Right hindlimb (tissue), 1 donor: ENCODE measurements at places on chromosomes 2 and 18.

DNA sequence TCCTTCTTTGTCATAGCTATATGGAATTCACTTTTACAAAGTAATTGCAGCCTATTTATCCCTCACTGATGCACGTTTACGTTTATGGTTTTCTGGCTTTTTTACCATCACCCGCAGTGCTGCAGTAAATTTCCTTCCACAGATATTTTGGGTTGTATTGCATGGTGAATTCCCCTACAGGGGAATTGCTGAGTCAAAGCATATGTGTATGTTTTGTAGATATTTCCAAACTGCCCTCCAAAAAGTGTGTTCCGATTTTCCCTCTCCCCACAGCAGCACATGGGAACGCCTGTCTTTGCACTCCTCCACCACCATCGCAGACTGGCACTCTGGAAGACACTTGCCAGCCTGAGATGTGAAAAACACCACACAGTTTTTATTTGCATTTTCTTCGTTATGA lies 80.6 kb upstream of the UXS1 start:
- DNase-seq: no peak

DNA sequence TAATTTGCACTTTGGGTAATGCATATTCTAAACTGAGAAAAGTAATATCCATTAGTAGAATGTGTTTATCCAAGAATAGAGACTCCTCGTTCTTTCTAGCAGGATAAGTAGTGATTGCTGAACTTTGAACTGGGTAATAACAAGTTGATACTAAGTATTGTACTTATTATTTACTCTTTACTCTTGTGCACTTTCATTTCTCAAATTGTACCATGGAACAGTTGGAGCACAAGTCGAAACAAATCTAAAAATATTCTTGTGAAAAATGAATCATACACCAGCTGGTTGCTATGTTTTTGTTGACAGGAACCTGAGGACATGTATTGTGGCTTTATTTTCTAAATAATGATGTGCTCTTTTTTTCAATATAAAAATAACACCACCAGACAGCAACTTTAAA lies 111.9 kb downstream of the RGPD3 start:
- DNase-seq: no peak

DNA sequence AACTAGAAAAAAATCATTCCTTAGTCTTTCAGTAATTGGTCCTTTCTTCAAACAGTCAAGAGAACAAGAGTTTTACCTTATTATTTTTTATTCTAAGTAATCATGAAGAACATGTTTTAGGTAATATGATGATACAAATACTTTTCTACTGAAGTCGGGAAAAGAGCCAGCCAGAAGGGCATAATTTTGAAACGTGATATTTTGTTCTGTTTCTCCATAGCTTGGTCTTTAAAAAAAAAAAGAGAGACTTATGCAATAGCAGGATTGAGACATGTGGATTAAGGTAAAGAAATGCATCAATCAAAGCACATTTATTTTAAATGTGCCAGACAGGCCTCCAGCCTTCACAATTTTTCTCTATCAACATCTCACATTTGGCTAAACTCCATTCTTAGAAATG lies 1016.8 kb downstream of the CNTNAP5 start:
- no peak for DNase-seq

DNA sequence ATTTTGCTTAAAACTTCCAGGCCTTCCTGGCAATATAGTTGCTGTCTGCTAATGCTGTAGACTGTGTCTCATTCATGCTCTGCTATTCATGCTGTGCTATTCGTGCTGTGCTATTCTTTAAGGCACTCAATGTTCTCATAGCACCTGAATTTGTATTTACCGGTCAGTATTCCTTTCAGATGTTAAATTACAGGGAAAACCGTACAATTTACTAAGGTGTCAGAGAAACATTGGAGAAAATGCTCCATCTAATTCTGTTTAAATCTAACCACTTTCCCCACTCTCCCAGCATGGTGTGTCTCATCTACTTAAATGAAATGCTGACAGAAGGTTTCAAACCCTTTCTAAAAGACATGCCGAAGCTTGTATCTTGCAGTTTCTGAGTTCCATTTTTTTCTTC lies 25.0 kb downstream of the FAM171B start:
- DNase-seq: no peak

GRCh38 chr2:196808083-196808665 lies 981 bp downstream of the C2orf66 start:
- no peak for DNase-seq

DNA sequence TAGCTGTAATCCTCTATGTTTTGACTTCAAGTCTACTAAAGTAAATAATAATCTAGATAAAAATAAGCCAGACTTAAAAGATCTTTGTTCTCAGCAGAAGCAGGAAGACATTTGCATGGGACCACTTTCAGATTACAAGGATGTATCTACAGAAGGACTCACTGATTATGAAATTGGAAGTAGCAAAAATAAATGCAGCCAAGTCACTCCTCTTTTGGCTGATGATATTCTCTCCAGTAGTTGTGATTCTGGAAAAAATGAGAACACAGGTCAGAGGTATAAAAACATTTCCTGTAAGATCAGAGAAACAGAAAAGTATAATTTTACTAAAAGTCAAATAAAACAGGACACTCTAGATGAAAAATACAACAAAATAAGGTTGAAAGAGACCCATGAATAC lies 338.4 kb downstream of the ZNF804A start:
- no peak for DNase-seq

- no peak for DNase-seq
Observed at GRCh38 chr2:134362740-134363139, 108.9 kb downstream of the MGAT5 start.

DNA sequence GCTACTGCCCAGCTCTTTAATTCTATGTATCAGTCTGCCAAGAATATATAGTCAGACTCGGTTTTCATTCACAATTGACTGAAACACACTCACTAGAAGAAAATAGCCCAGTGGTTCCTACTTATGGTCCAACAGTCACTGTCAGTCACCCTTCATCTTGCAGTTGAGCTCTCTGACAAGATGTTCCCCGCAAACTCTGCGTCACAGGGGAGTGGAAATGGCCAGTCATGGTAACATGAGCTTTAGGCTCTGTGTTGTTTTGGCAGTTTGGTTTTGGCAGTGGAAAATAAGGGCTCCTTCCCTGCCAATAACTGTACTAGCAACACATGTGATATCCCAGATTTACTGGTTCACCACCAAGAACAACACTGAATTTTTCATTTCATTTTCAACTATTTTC lies 122.5 kb downstream of the PRPF40A start:
- DNase-seq: peak; percentile 85

DNA sequence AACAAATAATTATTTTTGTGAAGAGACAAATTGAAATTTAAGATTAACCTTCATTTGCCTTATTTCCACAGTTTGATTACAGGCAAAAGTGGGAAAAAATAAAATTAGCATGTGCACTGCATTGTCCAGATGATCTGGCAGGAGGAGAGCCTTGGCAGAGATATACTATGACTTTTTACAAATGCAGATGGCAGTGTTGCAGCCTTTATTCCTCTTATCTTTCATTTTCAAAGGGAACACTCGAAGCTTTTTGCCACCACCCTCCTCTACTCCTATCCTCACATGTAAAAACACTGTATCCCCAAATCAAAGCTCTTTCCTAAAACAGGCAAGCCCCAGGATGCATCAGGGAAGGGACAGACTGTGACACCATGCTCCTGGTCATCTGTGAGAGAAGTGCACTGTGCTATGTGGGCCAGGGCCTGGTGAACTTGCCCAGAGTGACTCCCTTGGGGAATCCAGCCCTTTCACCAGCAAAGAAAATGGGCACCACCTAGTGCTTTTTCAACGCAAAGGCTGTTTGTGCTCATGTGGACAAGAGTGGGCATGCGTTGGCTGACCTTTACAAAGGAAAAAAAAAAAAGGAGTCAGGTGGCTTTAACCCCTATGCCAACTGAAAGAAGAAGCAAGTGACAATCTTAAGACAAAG lies 74.7 kb upstream of the ETAA1 start:
- DNase-seq: no peak

- DNase-seq: no peak
Observed at GRCh38 chr2:33020883-33021282, 74.1 kb downstream of the LTBP1 start.

GRCh38 chr2:226798422-226799210 lies 1.0 kb downstream of the IRS1 start:
- peak; percentile 78 for DNase-seq

- no peak for DNase-seq
Observed at GRCh38 chr2:170243118-170243837, 65.3 kb downstream of the MYO3B start.

DNA sequence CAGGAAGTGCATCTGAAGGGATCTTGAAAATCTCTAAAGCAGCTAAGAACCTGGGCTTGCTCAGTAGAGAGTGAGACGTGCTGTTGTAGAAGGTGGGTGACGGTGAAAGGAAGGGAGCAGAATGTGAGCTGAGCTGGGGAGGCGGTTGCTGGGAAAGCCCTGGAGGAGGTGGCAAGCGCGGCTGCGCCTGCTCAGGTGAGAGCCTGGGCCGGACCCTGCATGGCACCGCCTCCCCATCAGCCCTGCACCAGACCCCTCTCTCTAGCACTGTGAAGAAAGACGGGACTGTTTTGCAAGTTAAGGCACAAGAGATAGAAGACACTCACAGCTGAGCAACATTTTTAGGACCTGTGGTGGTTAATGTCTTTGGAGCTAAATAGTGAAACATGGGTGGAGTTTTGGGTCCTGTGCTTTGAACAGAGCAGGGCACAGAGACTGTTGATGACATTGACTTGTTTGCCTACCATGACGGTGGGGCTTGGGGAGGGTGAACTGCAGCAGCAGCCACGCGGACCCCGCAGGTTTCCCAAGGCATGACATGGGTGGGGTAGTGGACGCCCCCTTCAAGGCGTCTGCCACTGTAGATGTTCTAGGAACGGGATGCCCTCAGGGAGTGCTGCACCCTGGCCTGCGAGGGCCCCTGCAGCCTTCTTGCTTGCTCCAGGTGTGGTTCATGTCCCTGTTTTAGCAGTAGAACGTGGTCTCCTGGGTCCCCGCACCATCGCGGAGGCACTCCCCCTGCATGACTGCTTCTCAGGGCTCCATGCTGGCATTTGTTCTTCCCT lies 245.3 kb downstream of the TSN start:
- DNase-seq: no peak

DNA sequence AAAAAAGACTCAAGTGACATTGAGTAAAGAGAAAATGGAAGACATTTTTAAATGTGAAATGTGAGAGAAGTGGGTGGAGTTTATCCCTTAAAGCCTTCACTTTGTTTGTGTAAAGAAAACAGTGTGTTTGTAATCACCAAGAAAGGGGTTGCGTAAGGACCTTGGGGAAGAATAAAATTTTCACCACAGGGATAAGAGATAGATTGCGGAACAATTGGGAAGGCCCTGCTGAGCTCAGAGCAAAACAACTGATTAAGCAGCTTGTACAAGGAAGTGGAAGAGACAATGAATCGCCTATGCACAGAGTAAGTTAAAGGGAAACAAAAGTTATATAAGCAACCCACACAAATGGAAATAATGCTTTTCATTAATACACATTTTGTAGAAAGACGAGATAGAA lies 327.7 kb downstream of the RAD51AP2 start:
- DNase-seq: no peak

DNA sequence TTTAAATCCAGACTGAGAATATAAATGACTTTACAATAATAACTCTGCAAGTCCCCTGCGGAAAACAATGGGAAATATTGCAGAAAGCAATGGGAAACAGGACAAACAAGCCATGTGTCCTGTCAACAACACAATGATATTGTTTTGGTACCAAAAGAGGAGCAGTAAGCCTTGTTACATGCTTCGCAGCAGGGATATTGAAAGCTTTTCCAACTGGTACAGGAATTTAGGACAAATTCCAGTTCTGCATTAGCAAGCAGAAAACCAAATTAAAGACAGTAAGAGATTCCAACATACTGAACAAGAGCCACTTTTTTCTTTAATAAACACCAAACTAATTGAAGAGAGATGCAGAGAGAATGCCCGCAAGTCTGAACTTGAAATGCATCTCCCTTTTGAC lies 30.0 kb downstream of the FRZB start:
- DNase-seq: no peak

- DNase-seq: no peak
Observed at GRCh38 chr2:241770936-241771285, 5.7 kb upstream of the GAL3ST2 start.

DNA sequence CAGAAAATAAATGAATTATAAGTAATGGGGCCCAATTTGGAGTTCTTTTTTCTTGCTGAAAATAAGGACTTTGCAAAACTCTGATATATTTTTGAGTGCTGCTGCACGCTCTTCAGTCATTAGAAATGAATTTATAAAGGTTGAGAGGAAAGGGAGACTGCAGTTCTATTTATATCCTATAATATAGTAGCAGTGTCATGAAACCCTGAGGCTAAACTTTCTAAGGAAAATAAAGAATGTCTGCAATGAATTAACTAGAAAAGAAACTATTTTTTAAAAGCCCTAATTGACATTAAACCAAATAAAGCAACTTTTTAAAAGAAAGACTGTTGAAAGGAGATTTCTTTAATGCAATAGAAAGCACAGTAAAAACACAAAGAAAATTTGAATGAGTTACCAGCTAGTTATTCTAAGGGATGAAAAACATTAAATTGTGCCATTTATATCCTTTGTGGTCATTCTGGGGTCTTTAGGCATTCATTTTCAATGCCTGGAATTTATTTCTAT lies 1072.8 kb upstream of the TMEFF2 start:
- DNase-seq: no peak

GRCh38 chr2:130158631-130159030 lies 13.7 kb upstream of the CCDC74B start:
- no peak for DNase-seq

GRCh38 chr18:33239298-33239697 lies 201.2 kb downstream of the CCDC178 start:
- DNase-seq: no peak

DNA sequence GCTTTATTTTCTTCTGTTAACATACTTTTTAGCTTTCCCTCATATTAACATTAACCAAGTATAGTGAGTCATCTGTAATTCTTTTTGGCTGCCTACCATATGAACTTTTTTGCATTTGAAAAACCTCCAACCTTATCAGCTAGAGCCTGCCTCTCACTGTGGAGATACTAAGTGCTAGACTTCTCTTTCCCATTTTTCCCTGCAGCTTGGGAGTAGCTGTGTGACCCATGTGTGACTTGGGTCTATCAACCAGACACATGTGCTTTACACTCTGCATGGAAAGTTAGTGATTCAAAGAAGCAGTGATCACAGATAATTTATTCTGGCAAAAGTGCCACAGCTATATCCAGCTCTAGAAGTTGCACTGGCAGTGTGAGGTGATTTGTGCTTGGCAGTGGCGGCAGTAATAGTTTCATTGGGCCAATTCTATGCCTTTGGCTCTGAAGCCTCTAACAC lies 36.3 kb downstream of the PREPL start:
- DNase-seq: no peak

GRCh38 chr2:36737131-36737750 lies 40.7 kb downstream of the VIT start:
- DNase-seq: no peak

- DNase-seq: no peak
Observed at GRCh38 chr2:238022594-238023157, 38.1 kb upstream of the SCLY start.

- no peak for DNase-seq
Observed at GRCh38 chr2:215919624-215920243, 93.6 kb downstream of the MREG start.

DNA sequence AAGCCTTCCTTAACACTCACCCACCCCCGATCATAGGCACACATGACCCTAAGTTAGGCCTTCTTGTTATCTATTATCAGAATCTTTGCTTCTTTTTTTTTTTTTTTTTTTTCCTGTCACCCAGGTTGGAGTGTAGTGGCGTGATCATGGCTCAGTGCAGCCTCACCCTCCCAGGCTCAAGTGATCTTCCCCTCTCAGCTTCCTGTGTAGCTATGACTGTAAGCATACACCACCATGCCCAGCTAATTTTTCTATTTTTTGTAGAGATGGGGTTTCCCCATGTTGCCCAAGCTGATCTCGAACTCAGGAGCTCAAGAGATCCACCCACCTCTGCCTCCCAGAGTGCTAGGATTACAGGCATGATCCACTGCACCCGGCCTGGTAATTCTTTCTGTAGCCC lies 328.7 kb downstream of the NR4A2 start:
- no peak for DNase-seq
